GF-D8 (cell line): ENCODE measurements at places on chromosomes 2 and 18.

GRCh38 chr2:67883316-67884087, 179.3 kb downstream of the C1D start:
- DNase-seq, result no peak

DNA sequence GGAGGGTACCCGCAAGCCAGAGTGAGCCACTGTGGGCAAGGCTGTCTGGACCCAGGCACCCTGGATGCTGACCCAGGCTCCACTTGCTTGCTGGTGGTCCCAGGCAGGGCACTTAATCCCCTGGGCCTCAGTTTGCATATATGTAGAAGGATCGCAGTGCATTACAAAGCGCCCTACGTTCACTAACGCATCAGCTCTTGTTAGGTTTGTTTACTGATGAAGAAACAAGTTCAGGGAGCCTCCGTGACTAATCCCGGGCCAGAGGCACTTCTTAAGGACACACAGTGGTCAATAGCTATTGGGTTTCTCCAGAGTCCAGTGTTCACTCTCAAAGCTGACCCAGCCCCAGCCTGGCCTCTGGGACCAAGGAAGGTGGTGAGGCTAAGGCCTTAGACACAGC, 70.2 kb downstream of the LBH start:
- DNase-seq, result no peak

GRCh38 chr2:130798472-130799218, 38.1 kb upstream of the ARHGEF4 start:
- no peak for DNase-seq

DNA sequence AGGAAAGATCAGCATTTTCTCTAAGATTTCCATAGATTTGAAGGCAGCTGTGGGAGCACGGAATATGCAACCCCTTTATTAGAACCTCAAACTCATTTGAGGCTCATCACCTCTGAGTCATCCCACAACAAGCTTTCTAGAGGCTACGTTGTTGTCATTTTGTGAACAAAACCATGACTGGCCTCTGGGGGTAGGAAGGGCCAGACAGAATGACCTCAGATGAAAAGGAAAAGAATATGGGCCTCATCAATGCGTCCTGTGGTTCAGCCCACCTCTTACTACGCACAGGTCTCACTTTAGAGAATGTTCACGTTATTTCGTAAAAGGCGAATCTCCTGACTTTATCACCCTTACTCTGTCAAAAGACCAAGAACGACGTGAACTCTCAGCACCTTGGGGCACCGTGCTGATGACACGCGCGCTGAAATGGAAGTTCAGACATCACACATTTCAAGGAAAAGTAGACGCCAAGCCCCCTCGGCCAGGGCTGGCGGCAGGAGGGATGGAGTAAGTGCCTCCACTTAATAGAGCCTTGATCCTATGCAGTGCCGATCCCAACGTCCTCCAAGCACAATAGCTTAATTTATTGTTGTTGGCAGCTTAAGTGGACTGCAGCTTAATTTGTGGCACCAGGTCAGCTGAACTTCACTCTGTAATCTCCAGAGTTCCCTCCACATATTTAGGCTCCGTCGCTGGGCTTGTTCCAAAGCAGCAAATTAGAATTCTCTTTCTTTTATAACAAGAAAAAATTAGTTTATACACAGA, 208.3 kb downstream of the EIPR1 start:
- no peak for DNase-seq

DNA sequence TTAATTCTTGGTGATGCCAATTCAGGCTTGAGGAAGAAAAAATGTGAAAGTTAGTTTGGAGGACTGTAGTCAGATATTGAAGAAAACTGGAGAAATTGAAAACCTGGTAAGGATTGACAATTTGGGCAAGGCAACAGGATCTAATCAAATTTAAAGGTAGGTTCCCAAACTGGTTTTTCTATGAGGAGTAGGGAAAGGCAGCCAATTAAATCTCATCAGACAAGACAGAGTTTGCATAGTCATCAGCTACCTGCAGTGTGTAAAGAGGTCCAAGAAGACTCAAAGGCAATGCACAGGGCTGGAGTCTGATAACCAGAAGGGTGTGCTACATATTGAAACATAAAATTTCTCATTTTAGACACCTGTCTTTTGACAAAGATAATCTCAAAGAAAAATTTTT, 16.0 kb upstream of the CAB39 start:
- no peak for DNase-seq

- no peak for DNase-seq
Observed at GRCh38 chr2:109499566-109499965, 114.2 kb downstream of the SEPTIN10 start.

DNA sequence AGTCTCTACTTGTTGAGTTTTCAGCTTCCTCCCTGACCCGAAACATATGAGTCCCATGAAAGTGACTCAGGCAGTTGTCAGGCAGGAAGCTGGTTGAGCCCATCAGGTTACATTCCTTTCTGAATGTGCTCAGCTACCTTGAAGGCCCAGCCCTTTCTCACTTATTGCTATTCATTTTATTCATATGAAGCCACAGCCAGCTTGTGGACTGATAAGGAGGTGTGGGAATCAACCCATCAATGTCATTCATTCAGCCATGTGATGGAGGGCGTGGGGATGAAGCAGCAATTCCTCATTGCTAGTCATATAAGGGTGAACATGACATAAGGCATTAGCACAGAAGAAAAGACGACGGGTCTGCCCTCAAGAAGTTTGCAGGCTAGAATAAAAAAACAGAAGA, 5.3 kb upstream of the VPS4B start:
- DNase-seq, result no peak

- DNase-seq, result no peak
Observed at GRCh38 chr2:37230581-37230980, 815 bp downstream of the CEBPZ start.

- no peak for DNase-seq
Observed at GRCh38 chr2:187920511-187920910, 366.3 kb upstream of the TFPI start.

- no peak for DNase-seq
Observed at GRCh38 chr2:126228531-126228930, 427.4 kb upstream of the GYPC start.

DNA sequence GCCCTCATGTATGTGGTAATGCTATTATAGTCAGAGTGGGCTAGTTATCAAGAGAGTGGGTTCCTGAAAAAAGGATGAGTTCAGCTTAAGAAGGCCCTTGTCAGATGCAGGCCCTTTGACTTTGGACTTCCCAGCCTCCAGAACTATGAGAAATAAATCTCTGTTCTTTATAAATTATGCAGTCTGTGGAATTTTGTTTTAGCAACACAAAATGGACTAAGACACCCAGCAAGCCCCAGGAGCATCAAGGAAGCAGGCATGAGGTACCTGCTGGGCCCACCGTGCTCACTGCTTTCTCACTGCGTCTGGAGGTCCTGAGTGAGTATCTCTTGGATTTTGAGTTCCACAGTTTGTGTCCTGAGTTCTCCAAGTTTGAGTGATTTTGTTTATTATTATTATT, 35.9 kb upstream of the LIPG start:
- no peak for DNase-seq

- DNase-seq, result no peak
Observed at GRCh38 chr2:9428965-9429577, 5.6 kb downstream of the CPSF3 start.

DNA sequence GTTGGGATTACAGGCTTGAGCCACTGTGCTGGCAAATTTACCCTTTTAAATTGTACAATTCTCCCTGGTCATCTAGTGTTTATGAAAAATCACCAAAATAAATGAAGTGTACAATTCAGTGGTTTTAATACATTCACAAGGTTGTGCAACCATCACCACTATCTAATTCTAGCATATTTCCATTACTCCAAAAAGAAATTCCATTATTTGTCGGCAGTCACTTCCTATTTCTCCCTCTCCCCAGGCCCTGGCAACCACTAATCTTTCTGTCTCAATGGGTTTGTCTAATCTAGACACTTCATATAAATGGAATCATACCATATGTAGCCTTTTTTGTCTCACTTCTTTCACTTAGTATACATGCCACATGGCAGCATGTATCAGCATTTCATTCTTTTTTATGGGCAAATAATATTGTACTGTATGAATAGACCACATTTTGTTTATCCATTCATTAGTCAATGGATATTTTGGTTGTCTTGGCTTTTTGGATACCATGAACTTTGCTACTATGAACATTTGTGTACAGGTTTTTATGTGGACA, 12.6 kb upstream of the POLE4 start:
- DNase-seq, result no peak

GRCh38 chr18:51250458-51251024, 53.1 kb upstream of the MEX3C start:
- DNase-seq, result no peak

DNA sequence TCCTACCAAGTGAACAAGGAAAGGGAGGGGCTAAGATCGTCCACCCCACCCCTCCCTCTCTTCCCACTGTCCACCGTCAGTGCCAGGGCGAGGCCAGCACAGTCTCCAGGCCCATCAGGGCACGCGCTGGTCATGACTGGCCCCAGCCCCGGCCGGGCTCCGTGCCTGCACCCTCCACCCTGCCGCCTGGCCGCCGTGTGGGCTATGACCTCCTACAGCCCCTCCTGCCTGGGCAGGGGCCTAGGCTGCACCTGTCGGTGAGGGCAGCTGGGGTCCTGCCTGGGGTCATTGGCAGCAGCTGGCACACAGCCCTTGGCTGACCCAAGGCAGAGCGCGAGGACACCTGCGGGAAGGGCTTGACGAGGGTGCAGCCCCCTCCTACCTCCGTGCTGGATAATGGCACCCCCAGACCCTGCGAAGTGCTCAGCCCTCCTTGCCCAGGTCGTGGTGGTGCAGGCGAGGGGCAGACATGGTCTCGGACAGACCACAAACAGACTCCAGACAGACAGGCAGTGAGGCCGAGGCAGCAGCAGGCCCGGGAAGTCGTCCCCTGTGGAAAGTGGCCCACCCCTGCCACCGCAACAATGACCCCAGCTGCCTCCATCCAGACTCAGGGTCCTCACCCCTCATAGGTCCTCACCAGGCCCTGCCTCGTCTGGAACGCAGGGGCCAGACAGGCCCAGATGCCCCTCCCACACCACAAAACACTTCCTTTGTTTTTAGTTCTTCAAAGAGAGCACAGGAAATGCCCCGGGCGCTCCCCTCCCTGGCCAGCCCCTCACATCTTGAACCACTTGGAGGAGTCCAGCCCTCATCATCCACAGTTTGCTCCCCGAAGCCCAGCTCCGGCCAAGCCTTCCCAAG, 43.1 kb upstream of the GPC1 start:
- no peak for DNase-seq

DNA sequence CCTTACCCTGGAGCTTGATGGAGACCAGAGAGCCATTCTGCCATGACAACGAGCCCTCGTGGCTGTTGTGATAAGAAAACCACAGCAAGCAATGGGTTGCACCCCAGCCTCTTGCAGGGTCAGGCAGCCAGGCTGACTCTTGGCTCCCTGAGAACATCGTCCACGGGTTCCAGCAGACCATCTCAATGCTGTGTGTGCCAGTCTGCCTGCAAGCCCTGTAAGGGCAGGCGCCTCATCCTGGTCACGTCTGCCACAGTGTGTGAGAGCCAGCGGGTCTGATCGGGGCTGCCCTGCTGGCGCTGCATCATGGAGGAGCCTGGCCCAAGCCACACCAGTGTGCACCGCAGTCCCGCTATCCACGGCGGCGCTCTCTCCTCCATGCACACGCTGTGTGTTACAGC, 71.0 kb upstream of the MGAT4A start:
- DNase-seq, result no peak
